ENCODE measurements at places on chromosomes 4 and X.
A peak's percentile ranks its signal among the peaks of the same experiment; 100 is the strongest.

DNA sequence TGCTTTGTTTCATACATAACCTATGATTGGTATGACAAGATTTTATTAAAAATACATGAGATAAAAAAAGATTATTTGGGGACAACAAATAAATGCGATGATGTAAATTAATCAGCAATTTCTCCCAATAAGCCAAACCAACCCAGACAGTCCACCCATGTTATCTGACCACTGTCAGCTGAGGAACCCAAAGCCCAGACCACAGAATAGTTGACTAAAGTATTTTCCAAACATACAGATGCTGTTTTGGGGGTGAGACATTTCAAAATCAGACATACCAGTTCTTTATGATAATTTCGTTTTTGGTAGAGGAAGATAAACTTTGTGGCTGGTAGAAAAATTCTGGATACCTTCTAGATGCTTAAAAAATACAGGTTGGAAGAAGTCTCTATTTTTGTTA is 650.8 kb upstream of the FAM241A start:
- no peak for DNase-seq

- no peak for DNase-seq
Observed at GRCh38 chrX:18042776-18043175, 177.9 kb downstream of the BEND2 start.

DNA sequence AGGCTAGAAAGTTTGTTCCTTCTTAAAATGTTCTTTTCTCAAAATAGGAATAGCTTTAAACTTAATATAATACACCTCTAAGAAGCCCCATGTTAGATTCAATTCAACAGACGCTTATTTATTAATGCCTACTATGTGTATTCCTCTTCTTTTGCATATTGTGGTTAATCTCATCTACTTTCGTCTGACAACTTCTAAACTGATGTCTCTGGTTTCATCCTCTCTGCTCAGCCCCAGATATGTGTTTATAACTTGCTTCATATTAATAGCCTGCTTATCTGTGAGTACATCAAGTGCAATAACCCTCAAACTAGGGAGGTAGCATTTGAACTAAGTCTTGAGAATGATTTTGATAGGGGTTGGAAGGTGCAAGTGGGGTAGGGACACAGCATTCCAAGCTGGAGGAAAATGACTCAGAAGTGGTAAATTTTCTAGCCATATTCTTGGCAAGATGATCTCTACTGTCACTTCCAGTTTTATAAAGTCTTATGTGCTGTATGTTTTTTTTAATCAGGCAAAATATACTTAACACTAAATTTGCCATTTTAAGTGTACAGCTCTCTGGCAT is 37.0 kb downstream of the STK26 start:
- DNase-seq = no peak

DNA sequence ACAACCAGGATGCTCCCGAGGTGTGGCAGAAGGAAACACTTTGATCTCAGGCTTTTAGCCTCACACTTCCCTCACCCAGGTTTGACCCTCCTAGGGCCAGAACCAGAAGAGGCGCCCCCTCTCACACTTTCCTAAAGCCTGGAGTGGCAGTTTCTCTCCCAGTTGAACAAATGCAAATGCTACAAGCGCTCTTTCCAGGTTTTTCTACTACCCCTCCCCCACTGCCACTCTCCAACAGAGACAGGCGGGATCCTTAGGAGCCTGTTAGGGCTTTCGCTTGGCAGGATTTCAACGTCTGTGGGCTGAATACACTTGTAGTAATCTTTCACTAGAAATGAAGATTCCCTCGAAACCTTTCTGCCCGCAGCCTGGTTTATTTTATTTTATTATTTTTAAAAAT is 2.4 kb downstream of the TSC22D3 start:
- DNase-seq = no peak

- no peak for DNase-seq
Observed at GRCh38 chr4:12165616-12166015, 736.9 kb upstream of the HS3ST1 start.

GRCh38 chrX:22559506-22559905 is 286.8 kb downstream of the CBLL2 start:
- DNase-seq = no peak

- no peak for DNase-seq
Observed at GRCh38 chrX:96455078-96455477, 229.6 kb upstream of the DIAPH2 start.

- no peak for DNase-seq
Observed at GRCh38 chrX:121958886-121959285, 911.5 kb downstream of the GLUD2 start.

- no peak for DNase-seq
Observed at GRCh38 chrX:31223817-31224216, 152.0 kb upstream of the FTHL17 start.

DNA sequence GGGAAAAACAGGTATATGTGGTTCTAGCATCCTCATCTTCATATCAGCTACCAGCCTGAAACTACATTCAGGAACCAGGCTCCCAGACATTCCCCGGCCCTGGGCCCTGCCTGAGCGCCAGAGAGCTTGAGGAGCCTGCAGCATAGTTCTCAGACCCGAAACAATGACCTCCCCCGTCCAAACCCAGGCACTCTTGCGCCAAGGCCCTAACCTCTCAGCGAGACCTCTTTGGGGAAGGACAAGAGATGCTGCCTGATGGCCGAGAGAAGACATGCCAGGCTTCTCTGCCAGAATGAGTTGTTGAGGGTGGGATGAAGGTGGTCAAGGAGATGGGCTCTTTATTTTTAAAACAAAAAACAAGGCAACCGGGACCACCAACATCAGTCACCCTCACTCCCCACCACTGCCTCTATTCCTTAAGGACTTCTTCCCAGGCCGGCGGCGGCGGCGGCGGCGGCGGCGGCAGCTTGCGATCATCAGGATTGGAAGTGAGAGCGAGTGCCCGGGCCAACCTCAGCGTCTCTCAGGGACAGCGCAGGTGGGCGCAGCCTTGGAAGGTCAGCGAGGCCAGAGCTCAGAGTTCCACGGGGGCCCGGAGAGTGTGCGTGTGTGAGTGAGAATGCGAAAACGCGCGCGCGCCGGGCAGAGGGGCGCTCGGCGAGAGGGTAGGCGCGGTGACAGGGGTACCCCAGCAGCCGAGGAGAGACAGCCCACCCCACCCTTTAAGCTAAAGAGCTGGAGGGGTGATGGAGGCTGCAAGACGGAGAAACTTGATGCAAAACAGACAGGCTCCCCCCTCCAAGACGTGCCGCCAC is 601 bp downstream of the INPP4B start:
- no peak for DNase-seq

DNA sequence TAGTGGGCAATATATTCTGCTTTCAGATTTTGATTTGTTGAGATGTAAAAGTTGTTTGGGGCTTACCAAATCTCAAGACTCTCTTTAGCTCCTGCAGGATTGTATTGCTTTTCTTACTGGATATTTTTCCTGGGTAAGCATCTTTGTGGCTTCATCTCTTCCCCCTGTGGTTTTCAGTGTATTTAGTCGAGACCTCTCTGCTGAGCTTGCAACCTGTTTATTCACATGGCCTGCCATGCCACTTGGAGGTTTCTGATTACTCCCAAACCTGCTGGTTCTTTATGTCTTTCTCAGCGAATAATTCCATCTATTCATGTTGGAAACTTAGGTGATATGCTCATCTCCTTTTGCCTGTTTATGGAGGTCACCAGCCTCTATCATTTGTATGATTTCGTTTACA is 10.9 kb downstream of the CCNG2 start:
- DNase-seq = no peak

- DNase-seq = no peak
Observed at GRCh38 chr4:54144661-54145171, 44.8 kb downstream of the GSX2 start.

DNA sequence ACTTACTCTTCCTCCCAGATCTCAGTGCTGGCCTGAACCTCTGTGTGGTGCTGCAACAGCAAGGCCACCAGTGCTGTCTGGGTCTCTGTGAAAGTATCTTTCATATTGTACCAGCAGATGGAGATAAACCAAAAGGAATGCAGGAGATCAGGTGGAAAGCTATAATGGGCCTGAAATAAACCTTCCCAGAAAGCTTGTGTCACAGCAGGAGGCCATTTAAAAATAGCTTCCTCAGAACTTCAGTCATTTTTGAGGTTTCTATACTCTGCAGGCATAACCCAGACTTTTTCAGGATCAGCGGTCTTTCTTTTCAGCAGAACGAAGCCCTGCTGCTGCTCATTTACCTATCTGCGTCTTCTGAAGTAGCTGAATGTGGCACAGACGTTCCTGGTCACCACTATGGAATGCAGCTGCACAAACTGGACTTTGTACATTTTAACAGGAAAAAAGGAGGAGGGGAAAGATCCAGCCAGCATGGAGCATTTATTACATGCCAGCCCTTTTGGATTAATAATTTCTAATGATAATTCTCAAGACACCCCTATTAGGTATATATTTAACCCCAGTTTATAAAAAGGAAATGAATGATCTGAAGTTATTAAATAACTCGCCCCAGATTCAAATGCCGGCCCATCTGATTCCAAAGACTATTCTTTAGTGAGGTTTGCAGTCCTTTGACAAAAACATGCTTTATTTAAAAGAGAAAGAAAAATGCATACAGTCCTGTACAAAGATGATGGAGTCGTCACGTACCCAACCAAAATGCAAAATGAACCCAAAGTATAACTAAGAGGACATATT is 119.7 kb downstream of the NFKB1 start:
- DNase-seq = peak; percentile 99

DNA sequence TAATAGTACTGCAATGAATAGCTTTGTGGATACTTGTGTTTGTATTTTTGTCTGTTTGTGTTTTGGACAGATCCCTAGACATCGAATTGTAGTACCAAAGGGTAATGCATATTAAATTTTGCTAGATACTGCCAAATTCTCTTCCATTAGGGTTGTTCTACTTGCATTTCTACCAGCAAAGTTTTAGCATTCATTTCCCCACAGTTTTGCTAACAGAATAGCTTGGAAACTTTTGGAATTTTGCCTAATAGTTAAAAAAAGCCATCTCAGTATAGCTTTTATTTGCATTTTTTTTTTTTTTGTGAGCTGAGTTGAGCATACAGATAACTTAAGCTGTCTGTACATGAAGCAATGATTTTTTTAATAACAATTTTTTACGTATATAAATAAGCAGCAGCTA is 1084.9 kb downstream of the ADGRL3 start:
- DNase-seq = no peak

DNA sequence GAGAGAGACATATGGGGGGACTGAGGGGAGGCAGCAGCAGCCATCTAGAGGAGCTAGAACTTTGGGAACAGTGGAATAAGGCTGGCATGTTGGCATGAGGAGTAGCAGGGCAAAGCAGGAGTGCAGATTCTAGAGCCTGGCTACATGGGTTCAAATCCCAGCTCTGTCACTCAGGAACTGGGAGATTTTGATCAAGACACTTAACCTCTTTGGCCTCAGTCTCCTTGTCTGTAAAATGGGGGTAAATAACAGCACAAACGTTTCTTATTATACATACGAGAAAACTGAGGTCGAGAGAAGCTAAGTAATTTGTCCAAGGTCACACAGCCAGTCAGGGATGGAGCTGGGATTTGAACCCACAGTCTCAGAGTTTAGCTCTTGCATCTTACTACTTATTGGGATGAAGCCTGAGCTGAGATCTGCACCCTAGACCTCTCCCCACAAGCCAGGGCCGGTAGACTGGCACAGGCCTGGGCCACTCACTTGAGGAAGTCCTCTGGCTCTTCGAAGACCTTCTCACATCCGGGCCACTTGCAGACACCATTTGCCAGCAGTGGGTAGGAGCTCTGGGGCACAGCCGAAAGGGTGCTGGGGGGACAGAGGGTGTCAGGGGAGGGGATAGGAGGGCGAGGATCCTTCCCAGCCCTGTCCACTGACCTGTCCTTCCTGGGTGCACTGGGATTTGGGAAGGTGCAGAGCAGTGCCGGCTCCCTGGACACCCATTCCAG is 8.1 kb downstream of the FOXP3 start:
- no peak for DNase-seq

GRCh38 chrX:149313871-149314371 is 191.2 kb downstream of the IDS start:
- no peak for DNase-seq

DNA sequence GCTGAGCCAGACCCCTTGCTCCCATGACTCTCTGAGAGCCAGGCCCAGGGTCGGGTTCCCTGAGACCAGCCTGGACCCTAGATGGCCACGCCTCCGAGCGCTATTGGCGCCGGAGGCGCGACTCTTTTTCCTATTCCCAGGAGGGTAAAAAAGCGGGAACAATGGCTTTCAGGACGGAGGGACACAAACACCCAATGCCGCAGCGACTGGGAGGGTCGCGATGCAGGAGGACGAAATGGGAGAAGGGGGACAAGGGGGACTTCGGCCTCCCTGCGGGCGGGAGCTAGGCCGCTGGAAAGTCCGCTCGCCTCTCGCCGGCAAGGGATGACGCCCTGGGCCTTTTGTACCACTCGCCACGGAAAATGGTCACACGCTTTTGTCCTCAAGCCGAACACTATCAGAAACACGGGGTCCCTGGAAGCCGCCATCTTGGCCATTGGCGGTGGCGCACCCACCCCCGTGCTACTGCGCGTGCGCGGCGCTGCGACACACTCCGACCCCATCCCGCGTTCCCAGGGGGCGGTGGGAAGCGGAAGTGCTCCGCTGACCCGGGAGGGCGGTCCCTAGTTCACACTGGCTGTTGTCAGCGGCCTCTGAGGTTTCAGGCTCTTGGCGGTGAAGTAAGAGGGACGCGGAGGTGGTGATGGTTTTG is 98.4 kb downstream of the ZNF674 start:
- peak; percentile 11 for DNase-seq

- no peak for DNase-seq
Observed at GRCh38 chr4:66225539-66225938, 555.2 kb upstream of the EPHA5 start.

DNA sequence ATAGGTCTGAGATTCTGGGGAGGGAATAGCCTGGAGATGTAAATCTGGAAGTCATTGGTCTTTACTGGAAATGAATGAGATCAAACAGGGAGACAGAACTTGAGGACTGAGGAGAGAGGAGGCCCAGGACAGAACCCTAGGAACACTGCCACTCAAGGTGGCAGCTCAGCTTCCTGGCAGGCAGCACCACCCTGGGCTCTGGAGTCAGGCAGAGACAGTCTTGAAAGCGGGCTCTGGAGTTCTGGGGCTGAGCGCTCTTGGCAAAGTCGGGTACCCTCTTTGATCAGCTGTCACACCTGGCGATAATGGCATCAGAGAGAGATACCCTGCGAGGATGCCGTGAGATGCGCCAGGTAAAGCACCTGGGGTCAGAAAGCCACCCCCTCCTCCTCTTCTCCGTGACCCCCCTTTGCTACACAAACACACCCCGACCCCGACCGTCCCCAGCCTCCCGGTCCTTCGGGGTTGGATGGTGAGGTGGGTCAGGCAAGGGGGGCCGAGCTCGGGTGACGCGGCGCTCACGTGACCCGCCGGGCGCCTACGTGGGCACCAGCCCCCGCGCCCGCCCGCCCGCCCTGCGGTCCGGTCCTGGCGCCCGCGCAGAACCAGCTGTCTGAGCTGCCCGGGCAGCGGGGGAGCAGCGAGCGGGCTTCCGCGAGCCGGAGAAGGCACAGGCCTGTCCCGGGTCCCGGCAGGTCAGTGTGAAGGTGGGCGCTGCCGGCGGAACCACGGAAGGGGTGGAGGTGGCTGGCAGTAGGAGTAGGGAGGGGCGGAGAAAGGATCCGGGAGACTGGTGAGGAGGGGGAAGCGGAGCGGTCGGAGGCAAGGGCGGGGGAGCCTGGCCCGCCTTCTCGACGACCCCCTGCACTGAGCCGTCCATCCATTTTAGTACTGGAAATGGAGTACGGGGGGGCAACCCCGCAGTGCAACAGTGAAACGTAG is at the start of gene TCEAL3:
Gene TCEAL3, plus strand, starts transcription at position 600 of the 942 bp plus-strand sequence. CDS start 1,102 bp downstream, outside the sequence.
- no peak for DNase-seq

GRCh38 chrX:38811515-38812243 is 10.4 kb downstream of the MID1IP1 start:
- DNase-seq = peak; percentile 11

- DNase-seq = no peak
Observed at GRCh38 chr4:56389558-56389957, 2.3 kb upstream of the AASDH start.

GRCh38 chr4:189505380-189505779 is 435.3 kb upstream of the FRG1 start:
- no peak for DNase-seq

Data from kidney glomerular epithelial cell (primary cell).